Brain pericyte (primary cell): ENCODE measurements at places on chromosomes 2 and 18.

GRCh38 chr2:45793305-45793962 lies 142.0 kb downstream of the PRKCE start:
- no peak for DNase-seq

GRCh38 chr2:160269365-160269764 lies 69.3 kb upstream of the ITGB6 start:
- no peak for DNase-seq

DNA sequence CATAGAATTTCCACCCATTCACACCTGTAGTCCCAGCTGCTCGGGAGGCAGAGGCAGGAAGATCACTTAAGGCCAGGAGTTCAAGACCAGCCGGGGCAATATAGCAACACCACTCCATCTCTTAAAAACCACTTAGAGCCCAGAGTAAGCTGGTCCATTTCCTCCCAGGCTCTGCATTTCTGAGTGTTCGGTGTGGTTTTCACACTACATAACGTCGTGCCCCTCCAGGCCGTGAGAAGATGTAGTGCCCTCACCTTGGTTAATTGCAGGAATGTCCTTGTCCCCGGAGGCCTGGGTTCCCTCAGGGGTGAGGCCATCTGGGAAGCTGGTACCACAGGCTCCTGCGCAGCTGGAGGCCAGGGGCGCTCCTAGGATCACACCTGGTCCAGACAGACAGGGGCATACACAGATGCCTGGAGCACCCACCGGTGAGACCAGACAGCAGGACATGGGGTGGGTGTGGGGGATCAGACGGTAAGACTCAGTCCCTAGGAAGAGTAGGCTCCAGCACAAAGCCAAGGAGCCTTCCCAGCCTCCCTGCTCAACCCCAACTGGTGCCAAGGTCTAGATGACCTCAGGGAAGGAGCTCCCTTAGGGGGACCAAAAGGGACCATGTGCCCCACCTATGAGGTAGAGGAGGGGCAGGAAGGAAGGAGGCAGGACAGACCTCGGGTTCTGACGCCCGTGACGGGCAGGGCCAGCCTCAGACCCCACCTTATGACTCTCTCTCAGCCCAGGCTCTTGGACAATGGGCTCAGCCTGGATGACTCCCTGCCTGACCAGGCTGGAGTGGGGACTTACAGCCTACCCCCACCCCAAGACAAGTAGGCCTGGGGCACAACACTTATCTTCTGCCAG lies 752 bp downstream of the ASTL start:
- no peak for DNase-seq

DNA sequence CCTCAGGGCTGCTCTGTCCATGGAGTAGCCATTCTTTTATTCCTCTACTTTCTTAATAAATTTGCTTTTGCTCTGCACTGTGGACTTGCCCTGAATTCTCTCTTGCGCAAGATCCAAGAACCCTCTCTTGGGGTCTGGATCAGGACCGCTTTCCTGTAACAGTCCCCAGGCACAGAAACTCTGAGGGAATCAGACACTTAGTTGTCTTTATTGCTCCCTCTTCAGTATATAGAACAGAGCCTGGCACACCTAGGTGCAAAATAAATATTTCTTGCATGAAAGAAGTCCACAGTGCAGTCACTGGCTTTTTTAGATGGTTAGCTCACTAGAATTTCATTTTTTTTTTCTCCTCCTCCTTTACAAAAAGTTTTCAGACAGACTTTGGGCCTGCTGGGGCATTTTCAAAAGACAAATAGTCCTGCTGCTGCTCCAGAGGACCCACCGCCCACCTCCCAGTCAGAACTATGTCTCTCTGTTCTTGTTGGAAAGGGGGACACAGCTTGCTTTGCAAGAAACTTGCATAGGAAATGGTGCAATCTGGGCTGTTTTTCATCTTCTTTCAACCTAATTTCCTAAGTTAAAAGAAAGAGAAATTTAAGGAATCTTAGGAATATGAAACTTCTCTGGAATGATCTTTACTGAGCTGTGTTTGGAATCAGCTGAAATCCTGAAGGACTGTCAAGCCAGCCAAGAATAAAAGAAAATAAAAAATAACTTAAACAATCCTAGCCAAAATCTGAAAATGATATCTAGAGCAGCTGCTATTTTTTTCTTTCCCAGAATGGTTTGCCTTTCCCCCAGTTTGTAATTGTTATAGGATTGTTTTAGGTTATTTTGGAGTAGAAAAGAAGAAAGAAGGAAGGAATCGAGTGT lies 31.7 kb upstream of the MAP4K3 start:
- DNase-seq, result no peak

DNA sequence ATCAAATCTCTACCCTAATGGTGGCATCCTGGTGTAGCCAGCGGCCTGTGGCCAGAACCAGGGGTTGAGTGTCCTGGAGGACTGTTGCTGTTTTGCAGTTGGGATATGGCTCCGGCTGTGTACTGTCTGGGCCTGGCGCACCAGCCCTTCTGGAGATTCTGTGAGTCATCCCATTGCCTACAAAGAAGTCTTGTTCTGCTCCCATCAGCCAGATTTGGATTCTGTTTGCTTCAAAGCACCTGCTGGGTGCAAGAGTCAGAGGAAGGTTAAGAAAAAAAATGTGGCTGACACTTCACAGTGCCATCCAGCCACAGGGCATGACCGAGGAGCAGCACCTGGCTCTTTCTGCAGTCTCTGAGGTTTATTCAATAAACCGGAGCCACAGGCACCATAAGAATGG lies 41.0 kb upstream of the ASAP2 start:
- DNase-seq, result no peak

DNA sequence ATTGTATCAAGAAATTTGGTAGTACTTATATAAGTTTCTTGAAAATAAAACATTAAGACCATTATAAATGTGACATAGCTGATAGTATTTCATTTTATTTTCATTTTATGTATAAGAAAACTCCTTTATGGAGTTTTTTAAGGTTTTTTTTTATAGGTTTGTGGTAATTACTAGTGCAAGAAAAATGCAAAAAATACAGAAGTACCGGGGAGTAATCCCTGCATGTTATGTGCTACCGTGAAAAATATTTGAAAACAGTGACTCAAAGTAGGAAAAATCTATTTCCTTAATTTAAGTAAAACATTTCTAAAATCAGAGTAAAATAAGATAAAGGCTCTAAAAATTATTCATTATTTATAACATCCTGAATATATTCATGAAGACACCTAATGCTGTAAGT lies 21.6 kb downstream of the ZSWIM2 start:
- no peak for DNase-seq

GRCh38 chr18:33914399-33914798 lies 310.3 kb downstream of the NOL4 start:
- DNase-seq, result no peak

DNA sequence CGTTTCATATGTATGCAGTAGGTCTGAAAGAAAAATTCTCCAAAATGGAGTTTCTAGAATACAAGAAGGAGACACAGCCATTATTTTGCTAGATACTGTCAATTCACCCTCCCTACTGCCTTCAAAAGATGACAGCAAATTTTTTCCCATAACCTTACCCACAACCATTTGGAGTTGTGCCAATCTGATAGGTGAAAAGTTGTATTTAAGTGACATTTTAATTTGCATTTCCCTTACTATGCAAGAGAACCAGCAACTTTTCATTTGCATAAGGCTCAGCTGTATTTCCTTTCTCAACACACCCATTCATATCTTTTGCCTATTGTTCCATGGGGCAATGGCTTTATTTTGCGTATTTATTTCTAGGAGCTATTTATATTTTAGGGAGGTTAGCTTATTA lies 31.4 kb upstream of the IL18RAP start:
- DNase-seq, result no peak

GRCh38 chr18:24027156-24027827 lies 12.7 kb downstream of the TTC39C start:
- no peak for DNase-seq

- no peak for DNase-seq
These were observed 162.3 kb downstream of the TGIF1 start for GRCh38 chr18:3612315-3612714.

GRCh38 chr2:34570266-34570872 lies 971.3 kb upstream of the FAM98A start:
- no peak for DNase-seq

DNA sequence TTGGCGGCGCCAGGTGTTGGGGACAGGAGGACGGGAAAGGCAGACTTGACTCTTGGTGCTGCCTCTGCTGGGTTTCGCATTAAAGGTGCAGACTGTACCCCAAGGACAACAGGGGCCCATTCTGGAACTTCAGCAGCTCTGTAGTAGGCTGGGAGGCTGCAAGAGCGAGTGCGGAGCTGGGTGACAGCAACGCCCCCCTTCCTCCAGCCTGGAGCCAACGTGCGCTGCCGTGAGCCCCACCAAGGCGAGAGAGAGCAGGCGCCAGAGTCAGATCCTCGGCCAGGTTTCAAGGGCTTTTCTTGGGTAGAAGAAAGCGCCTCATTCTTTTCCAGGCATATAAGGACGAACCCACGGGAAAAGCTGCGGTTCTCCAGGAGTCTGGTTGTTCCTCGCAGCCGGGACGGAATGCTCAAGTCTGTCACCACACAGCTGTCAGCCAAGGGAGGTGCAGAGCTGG lies 1.9 kb downstream of the DOK6 start:
- DNase-seq, result no peak

GRCh38 chr2:120594856-120595685 lies 140.6 kb upstream of the GLI2 start:
- no peak for DNase-seq

GRCh38 chr2:140929849-140930248 lies 1201.0 kb downstream of the LRP1B start:
- DNase-seq, result no peak

DNA sequence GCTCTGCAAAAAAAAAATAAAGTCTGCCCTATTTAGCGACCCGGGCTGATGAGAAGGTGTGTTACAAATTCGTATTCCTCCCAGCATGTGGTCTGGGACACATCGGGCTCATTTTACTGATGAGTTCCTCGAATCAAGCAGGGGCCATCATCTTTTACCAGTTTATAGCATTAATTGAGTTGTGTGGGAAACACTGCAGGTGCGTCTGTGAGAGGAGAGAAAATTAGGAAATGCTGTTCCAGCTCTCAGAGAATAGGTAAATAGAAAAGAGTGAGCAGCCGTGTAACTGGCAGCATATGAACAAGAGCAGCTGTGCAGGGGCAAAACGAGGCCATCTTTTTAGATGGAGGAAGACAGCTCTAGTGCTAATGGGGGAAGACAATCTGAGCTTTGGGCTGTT lies 216.7 kb downstream of the SETBP1 start:
- DNase-seq, result no peak

GRCh38 chr2:232085826-232086425 lies 124.4 kb downstream of the DIS3L2 start:
- no peak for DNase-seq

DNA sequence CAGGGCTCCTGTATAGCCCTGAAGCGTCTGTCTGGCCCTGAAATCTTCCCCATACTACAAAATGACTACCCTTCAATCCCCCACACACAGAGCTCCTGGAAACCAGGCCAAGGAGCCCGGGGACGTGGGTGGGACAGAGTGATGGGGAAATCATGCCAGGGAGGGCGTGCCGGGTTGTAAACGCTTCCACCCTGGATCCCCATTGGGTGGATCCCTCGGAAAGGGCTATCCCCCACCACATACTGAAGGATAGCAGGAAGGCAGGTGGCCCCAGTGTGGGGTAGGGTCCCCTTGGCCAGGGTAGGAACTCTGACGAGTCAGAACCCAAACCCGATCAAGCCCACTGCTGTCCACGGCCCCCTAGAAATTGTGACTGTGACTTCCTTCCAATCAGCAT lies 91.7 kb downstream of the INHBB start:
- DNase-seq, result no peak

DNA sequence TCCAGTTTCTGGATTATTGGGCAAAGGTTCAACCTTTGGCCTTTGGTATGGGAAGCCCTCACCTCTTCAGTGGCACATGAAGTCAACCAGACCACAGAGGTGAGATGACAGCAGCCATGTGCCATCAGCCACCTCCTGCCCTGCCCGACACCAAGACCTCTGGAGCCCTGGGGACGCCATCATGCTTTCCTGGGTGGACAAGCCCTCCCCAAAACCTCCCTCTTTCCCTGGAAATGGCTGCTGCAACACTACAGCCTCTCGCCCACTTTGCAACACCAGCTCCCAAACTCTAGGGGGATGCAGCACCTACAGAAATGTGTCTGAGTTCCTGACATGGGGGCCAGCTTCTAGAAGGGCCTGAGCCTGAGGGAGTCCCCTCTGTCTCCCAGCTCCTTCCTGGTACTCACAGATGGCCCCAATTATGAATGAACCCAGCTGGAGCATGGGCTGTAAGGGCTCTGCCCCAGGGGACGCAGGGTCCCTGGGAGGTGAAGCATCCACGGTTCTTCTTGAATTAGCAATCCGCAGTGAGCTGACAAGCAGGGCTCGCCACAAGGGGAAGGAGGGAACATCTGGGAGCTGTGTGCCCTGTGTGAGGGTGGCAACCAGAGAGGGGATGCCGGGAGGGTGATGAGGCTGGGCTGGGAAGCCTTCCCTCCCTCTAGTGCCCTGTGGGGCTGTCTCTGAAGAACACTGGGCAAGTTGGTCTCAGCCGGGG lies 268.5 kb upstream of the HDAC4 start:
- no peak for DNase-seq

GRCh38 chr2:217527590-217528202 lies 475.1 kb downstream of the TNS1 start:
- DNase-seq, result no peak

- DNase-seq, result no peak
These were observed 165.9 kb upstream of the ID2 start for GRCh38 chr2:8515864-8516533.

- DNase-seq, result no peak
These were observed 42.6 kb downstream of the EDAR start for GRCh38 chr2:108946442-108946841.

DNA sequence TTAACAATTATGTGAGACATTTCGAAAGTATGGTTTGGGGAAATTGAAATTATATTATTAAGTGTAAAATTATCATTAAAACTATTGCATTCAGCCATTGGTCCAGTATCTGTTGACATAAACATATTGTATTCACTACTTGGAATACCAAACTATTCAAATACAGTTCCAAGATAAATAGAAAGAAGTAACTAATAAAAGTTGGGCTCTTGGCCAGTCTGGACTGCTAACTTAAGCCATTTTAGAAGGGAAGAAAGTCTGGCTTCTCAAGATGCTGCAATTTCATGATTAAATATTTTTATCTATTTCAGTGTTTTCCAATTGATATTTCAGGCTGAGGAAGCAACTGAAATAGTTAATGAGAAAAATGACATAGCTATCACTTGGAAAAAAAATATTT lies 109.8 kb upstream of the CHRNA1 start:
- DNase-seq, result no peak

DNA sequence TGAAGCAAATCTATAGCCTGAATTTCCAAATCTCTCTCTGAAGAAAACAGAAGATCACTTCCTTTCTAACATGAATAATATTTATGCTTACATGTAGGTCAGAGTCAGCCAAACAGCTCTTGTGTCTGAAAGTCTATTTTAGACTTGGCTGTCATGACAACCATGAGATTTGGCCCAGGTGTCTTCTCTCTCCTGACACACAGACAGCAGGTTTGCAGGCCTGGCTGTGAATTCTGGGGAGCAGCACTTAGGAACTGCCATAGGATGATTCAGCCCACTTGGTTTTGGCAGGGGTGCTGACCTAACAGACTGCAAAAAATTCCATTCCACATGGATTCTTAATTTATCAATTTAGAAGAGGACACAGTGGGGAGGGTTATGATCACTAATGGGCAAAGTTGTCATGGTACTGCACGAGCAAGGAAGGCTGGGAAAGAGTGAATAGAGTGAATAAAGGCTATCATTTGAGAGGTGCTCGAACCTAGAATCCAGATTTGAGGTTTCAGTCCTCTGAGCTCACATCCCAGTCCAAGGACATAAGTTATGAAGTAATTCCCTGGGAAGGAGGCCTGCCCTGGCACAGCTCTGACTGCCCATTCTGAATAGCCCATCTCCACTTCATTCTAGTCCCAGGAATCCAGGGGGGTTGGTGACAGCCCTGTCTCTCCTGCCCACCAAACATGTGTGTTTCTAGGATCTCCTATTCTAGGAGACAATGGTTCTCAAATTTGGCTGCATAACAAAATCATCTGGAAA lies 453.9 kb upstream of the TRIB2 start:
- DNase-seq, result no peak
